ENCODE measurements at places on chromosomes 16 and 17.

- no peak for DNase-seq
Measured at GRCh38 chr16:55370762-55371482, 46.9 kb downstream of the IRX6 start.

DNA sequence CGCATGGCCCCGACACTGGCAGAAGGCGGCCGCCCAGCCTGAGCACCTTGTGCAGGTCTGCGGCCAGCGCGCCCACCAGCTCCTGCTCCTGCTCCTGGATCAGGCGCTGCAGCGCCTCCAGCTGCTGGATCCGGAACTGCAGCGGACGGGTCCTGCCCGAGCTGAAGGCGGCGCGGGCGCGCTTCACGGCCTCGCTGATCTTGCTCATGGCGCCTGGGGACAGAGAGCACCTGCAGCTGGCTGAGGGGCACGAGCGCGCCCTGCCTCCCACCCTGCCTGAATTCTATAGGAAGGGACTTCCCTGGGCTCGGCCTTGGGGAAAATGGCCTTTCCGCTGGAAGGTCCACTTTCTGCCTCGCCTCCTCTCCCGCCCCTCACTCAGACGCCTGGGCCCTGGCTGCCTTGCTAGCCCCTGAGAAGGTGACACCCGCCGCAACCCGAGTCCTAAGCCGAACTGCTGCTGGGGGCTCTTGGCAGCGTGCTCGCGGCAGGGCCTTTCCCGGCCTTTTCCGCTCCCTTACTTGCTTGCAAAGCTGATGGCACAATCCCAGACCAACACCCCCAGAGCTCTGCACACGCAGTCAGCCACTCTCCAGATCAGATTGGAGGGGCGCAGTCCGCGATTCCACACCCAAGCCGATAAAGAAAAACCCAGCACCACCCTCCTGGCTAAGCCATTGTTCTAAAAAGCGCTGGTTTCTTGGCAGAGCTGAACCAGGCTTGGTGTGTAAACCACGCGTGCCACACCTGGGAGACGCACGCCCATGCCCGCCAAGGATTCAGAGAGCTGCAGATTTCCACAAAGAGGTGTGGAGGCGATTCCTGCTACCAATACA lies 3.0 kb downstream of the ALDH3A1 start:
- no peak for DNase-seq

DNA sequence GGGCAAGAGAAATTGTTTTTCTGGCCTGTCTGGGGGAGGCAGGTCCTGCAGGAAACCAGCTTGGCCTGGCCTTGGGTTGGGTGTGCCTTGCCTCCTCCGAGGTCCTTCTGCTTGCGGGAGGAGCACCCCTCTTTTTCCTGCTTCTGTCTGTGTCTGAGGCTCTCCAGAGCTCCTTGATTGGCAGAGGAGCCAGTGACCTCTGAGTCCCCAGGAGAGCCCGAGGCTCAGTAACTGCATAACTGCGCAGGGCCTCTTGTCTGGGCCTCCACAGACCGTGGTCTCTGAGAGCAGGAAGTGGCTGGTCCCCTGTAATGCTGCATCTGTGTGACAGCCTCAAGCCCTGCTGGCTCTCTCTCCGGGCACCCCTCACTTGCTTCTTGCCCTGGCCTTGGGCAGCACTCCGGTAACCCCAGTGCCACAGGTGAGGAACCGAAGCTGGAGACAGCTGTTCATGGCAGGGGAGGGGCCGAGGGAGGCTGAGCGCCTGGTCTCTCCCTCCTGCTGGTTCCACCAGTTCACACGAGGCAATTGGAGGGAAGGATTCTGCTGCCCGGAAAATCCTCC lies 1.6 kb downstream of the CAPN15 start:
- DNase-seq, result no peak

DNA sequence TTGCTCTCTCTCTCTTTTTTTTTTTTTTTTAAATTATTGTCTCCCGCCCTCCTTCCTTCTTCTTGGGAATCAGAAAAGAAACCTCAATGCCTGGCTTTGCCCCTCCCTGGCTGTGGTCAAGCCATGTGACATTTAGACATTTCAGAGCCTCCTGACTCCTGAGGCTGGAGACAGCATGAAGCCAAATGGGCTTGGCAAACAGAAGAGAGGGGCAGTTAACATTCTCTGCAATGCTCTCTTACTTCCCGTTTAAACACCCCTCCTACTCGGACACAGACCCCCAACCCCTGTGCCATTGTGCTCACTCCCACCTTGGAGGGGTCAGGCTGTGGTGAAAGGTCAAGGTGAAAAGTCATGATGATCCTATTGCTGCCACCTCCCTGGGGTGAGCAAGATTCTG lies 14.7 kb upstream of the MEOX1 start:
- DNase-seq, result no peak

- DNase-seq, result no peak
Measured at GRCh38 chr17:57954397-57955182, 622 bp downstream of the CUEDC1 start.

- no peak for DNase-seq
Measured at GRCh38 chr17:79183293-79184158, 108.9 kb downstream of the ENGASE start.

Data from brain pericyte (primary cell).